AG10803 (cell line): ENCODE measurements at places on chromosomes 3 and 15.

- no peak for DNase-seq
These were observed 433.4 kb upstream of the CFAP20DC start for GRCh38 chr3:59483191-59483590.

DNA sequence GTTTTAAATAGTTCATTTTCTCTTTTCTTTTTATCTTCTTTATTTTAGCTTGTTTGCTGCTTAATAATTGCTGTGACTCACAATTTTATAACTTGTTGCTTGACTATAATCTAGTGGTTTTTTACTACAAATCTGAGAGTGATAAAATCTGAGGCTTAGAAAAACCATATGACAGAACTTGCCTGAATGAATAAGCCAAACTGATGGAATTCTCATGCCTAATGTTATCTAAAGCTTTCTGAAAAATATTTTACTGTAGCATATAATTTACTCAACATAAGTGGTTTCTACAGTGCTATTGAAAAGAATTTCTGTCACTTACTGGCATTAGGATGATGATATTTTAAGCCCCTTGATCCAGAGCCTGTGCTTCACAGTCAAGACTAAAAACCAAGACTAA, 175.1 kb downstream of the VGLL3 start:
- DNase-seq, result peak; percentile 57

GRCh38 chr3:47605652-47606051, 27.0 kb upstream of the CSPG5 start:
- DNase-seq, result no peak

DNA sequence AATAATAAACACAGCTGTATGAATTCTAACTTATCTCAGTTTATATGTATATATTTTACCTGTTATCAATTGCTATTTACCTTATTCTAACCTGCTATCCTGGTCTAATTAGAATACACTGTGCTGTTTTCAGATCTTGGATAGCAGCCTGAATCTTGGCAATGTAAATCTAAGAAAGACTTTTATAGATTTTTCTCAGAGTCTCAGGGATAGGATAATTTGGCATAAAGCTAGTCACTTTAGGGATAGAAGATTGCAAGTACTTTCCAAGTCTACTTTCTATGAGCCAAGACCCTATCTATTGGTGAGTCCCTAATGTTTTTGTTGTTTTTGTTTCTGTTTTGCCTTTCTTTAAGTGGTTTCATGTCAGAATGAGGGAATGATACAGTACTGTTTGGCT, 695.7 kb downstream of the NAALADL2 start:
- no peak for DNase-seq

DNA sequence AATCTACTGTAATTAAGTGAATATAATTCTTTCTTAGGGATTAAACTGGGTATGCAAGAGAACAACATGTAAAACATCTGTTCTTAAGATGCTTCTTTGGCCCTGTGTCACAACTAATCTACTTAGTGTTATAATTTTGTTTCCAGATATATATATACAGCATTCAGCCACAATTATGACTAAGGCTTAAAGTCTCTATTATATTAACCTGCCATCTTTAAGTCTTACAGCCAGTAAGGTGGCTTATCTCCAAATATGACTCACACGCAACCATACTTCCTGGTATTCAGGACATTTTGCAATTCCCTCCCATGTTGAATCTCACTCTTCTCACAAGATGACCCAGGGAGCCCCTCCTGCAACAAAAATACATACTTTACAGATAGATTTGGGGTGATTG, 6.6 kb upstream of the KBTBD8 start:
- DNase-seq, result peak; percentile 78

DNA sequence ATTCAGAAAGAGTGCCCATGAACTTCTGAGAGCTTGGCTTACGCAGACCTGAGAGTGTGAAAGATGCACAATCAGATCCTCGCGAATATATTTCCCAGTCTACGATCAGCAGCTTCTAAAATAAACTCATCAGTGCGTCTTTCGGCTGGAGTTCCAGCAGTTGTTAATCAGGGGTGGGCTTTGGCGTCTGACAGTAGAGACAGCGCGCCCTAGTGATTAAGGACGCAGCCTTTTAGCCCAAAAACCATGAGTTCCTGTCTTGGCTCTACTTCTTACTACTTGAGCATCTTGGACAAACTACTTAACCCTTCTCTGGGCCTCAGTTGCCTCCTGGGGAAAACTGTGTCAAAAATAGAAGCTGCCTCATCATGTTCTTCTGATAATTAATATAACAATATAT, 15.8 kb upstream of the ARRDC4 start:
- DNase-seq, result no peak

DNA sequence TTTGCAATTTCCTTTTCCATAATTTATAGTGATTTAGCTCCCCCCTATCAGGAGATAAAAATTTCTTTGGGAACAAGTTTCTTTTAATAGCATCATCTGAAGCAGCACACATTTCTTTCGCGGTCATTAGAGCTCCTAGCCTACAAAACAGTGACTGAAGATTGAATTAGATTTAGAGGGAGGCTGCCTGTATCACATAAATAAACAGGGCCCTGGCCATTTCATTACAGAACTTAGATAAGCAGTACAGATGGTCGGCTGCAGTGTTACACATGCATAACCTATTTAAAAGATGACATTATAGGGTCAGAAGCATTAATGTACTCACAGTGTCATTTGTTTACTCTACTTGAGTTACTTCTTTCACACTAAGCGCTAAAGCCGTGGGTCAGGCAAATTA, 81.4 kb upstream of the SLC25A26 start:
- no peak for DNase-seq

DNA sequence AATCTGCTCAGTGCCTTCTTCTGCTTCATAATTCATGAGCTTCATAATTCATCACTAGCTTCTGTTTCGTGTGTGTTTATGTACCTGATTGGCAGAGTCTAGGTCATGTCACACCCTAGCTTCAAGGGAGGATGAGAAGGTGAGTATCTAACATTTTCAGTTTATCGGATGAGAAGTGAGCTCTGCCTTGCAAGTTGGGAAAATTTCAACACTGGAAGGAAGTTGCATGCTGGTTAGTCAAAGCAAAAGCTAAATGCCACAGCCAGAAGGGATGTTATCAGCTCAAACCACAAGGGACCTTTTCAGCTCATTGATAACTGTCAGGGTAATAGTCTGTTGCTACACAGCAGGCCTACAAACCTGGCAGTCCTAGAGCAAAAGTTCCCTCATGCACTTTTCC, 7.3 kb upstream of the TNFSF10 start:
- no peak for DNase-seq

- peak; percentile 88 for DNase-seq
These were observed 205.2 kb downstream of the RBMS3 start for GRCh38 chr3:29486096-29486495.
